ENCODE measurements at places on chromosomes 7 and 10.

- no peak for DNase-seq
Observed at GRCh38 chr7:124032369-124033094, at the start of gene TMEM229A. TMEM229A (minus strand) TSS chr7:124033067; CDS start chr7:124033003, 64 bp downstream.

DNA sequence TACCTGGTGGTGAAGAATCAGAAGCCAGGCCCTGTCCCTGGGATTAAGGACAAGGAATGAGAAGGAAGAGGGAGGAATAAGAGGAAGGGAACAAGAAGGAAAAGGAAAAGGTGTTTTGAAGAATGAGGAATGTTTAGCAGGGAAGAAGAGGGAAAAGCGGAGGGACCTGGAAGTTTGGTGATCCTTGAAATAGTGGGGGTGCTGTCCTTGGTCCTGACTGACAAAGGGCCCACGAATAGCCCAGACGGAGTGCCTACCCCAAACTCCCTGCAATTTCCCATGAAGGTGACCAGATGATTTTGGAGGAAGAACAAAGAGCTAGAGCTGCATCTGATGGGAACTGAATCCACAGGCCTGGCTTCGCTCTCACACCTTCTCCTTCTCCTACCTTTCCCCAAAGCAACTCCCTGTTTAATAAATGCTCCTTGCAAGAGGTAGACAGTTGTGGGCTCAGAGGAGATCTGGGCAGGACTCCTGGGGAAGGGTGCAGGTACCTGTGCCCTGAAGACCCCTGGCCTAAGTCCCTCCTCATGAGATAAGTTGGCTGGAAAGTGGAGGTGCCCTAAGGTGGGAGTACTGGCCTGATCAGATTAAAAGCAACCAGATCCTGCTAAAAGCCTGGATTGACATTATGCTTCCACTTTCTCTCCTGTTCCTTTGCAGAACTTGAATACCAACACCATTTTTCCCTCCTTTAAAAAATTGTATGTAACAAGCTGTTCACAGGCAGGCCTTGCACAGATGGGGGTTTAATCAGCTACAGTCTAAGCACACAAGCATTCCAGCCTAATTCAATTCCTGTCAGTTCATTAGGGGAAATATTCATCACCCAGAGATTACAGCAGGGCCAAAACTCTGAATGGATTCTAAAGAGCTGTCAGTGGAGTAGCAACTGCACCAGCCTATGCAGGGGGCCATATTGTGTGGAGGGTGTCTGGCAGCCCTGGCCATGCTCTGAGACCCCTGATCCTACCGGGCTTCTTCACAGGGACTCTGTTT is 19.4 kb downstream of the KAZALD1 start:
- DNase-seq, result no peak

DNA sequence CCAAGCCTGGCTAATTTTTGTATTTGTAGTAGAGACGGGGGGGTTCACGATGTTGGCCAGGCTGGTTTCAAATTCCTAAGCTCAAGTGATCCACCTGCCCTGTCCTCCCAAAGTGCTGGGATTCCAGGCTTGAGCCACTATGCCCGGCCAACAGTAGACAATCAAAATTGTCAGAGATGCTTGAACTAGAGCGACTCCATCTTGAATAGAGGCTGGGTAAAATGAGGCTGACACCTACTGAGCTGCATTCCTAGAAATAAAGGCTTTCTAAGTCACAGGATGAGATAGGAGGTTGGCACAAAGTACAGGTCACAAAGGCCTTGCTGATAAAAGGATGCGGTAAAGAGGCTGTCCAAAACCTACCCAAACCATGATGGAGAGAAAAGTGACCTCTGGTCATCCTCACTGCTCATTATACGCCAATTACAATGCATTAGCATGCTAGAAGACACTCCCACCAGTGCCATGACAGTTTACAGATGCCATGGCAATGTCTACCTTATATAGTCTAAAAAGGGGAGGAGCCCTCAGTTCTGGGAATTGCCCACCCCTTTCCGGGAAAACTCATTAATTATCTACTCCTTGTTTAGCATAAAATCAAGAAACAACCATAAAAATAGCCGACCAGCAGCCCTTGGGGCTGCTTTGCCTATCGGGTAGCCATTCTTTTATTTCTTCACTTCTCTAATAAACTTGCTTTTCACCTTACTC is 134.5 kb downstream of the BAMBI start:
- no peak for DNase-seq

- DNase-seq, result no peak
Observed at GRCh38 chr10:121104476-121105111, 253.4 kb downstream of the WDR11 start.

DNA sequence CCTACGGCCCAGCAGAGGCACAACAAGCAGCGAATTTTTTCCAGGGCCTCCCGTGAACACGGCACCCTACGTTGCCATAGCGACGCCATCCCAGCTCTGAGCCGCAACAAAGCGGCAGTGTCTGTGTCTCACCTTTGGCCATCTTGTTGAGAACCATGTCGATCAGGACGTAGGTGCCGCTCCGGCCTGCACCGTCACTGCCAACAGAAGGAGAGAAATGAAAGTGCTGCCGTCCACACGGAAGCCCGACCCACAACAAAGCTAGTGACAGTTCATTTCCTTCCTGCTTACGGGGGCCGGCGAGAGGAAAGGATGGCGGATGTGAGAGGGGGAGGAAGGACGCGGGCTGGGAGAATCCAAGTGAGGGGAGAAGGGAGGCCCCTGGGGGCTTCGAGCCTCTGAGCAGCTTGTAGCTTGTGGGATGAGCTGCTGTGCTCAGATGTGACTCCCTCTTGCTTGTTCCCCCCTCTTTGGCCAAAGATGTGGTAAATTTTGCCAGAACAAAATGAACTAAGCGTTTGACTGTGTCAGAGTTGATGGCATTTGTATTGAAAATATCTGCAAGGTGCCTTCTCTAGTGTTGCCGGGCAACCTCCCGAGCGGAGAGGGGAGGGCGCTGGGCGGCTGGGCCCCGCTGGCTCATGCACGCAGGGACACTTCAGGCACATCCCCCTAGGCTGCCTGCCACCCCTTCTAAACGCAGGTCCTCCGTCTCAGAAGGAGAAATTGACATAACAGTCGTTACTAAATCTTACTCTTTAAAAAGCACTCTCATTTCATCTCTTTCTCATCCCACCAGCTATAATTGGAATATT is 232.2 kb downstream of the DNAJB6 start:
- peak; percentile 26 for DNase-seq

GRCh38 chr10:73907841-73908517 is 3.0 kb upstream of the PLAU start:
- no peak for DNase-seq

DNA sequence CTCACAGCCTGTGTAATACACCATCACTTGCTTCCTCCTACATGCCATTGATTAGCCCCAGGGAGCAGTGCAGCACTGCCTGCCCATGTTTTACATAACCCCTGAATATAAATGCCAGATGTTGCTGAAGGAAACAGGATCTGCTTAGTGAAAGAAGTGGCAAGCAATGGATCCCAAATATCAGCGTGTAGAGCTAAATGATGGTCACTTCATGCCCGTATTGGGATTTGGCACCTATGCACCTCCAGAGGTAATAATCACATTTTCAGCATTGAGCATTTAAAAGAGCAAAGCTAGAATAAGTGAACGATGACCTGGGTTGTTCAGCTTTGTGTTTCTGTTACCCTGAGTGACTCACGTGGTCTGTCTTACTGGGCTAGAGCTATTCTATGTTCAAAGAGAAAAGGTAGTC is at the start of gene AKR1C4:
TSS of gene AKR1C4 (plus strand) at position 136 of the 412 bp plus-strand sequence. CDS start at position 167, 31 bp downstream.
- DNase-seq, result no peak

GRCh38 chr10:110655320-110655719 is 11.2 kb downstream of the RBM20 start:
- no peak for DNase-seq

- no peak for DNase-seq
Observed at GRCh38 chr7:112272921-112273561, 66.5 kb downstream of the ZNF277 start.

DNA sequence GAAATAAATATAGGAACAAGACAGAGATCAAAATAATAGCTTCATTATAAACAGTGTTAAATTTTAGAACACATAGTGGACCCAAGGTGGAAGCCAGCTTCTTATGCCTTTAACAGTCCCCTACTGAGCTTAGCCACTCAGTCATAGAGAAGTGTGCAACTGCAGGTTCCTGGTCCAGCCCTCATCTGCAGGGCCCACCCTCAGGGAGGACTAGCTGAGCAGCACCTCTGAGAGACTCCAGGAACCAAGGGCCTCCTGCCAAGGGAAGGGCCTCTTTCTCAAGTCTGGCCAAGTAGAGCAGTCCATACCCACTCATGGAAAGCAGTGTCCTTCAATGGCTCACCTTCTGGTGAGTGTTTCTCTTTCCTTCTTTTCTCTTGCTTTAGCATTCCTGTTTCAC is 173.7 kb upstream of the PRPS1L1 start:
- no peak for DNase-seq

DNA sequence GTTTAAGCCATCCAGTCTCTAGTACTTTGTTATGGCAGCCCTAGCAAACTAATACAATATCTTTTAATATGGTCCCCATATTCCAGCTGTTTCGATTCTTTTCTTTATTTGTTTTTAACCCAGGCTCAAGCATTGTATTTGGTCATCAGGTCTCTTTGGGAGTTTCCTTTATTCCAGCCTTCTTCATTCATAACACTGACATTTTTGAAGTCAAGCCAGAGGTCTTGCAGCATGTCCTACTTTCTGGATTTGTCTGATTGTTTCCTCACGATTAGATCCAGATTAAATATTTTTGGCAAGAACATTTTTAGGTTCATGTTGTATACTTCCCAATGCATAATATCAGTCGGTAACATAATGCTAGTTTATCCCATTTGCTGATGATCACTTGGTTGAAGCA is 11.8 kb downstream of the SLC25A13 start:
- no peak for DNase-seq

Data from stimulated activated CD4-positive, alpha-beta T cell treated with anti-CD3 and anti-CD28 coated beads, Interleukin-1b, Interleukin-23, amount 100 ng/mL, for 1 hour (primary cell).